NCI-H774 (cell line): ENCODE measurements at places on chromosomes 1 and 21.

DNA sequence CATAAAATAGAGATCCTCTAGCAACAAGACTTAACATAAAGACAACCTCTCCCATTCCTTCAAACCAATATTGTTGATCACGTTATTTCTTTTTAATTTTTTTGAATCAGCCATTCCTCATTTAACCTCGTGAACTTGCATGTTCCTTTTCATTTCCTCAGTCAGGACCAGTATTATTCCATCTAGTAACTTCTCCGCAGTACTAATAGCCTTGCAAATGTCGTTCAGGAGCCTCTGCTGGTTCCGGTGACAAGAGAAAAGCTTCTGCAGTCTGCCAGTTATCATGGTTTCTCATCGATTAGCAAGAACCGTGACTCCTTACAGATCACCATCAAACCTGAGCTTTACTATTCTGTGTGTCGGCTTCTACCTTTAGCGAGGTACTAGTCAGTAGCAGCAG, 3.0 kb downstream of the APP start:
- no peak for DNase-seq

DNA sequence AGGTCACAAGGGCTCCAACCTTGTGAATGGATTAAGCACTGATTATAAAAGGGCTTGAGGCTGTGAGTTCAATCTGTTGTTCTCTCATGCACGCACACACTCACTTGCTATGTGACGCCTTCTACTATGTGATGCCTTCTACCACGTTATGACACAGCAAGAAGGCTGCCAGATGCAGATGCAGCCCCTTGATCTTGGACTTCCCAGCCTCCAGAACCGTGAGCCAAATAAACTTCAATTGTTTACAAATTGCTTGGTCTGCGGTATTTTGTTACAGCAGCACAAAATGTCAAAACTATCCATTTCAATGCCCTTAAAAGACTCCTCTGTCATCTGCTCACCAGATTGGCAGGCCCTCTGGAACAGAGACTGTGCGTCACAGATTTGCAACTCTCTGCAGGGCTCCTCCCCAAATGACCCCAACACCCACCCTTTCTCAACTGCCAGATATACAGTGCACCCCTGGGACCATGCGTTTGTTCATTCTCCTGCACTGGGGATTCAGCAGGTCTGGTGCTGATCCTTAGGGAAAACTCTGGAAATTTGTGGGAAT, 47.8 kb upstream of the KANK4 start:
- DNase-seq = no peak

DNA sequence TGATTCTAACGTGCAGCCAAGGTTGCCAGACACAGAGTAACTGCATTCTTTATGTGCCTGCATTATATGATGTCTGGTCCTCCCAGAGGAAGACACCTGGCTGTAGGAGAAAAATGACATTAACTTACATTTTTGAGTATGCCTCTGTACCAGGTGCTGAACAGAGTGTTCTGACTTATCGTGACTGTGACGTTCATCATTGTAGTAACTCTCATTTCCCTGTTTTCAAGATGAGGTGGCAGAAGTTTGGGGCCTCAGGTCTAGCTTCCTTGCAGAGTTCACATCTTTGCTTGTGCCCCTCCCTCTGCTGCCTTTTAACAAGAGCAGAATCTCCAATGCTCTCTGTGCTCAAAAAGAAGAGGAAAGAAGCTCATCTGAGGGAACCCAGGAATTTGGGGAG, 488.0 kb downstream of the AJAP1 start:
- no peak for DNase-seq

GRCh38 chr1:75615613-75616435, 4.9 kb upstream of the SLC44A5 start:
- DNase-seq = peak; percentile 38

- no peak for DNase-seq
Measured at GRCh38 chr1:53332186-53332564, 4.3 kb upstream of the LRP8 start.

- no peak for DNase-seq
Measured at GRCh38 chr1:228299211-228299610, 91.4 kb downstream of the OBSCN start.

GRCh38 chr1:15023976-15024375, 129.6 kb upstream of the TMEM51 start:
- DNase-seq = no peak

GRCh38 chr1:104294259-104294658, 544.6 kb downstream of the AMY1C start:
- no peak for DNase-seq

GRCh38 chr1:114131526-114132220, 22.0 kb downstream of the SYT6 start:
- no peak for DNase-seq
